ENCODE measurements at places on chromosomes 3 and 15.
A peak's percentile ranks its signal among the peaks of the same experiment; 100 is the strongest.

GRCh38 chr15:41561104-41561776 is 2.2 kb downstream of the TYRO3 start:
- DNase-seq = no peak

GRCh38 chr3:123733341-123733740 is 148.5 kb upstream of the HACD2 start:
- DNase-seq = no peak

DNA sequence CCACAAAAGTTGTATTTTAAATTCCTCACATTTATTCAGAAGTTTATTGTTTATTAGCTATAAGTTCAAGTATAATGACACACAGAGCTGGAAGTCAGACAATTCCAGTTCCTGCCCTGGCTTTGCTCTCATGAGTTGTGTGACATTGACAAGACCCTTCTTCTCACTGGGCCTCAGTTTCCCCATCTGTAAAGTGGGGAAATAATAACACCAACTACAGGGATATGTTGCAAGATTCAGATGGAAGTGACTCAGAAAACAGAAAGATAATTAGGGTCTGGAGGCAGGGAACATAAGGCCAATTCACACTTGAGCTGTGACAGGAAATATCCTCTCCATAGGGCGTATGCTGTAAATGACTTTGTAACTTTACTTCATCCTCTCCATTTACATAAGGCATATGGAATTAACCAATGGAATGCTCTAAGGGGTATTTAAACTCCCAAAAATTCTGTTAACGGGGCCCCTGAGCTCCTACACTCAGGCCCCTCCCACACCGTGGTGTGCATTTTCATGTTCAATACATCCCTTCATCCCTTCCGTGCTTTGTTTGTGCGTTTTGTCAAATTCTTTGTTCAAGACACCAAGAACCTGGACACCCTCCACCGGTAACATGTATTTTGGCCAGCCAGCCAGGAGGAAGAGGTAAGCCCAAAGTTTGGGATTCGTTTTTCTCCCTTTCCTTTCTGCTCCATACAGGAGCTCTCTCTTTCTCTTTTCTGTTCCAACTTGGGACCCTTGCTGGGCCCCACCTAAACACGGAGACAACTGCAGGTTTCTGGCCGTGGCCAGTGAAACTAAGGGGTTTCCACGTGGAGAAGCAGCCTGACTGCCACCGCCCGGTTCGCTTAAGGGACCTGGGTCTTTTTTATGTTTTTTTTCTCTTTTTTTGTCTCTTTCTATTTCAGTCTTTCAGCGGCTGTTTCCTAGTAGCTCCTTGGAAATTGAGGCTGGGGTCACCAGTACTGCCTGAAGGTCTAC is 16.9 kb downstream of the CYP11A1 start:
- DNase-seq = no peak

GRCh38 chr15:75666823-75667501 is 19.2 kb downstream of the SNX33 start:
- DNase-seq = peak; percentile 94

GRCh38 chr3:144259267-144259666 is 287.6 kb downstream of the DIPK2A start:
- DNase-seq = peak; percentile 38

DNA sequence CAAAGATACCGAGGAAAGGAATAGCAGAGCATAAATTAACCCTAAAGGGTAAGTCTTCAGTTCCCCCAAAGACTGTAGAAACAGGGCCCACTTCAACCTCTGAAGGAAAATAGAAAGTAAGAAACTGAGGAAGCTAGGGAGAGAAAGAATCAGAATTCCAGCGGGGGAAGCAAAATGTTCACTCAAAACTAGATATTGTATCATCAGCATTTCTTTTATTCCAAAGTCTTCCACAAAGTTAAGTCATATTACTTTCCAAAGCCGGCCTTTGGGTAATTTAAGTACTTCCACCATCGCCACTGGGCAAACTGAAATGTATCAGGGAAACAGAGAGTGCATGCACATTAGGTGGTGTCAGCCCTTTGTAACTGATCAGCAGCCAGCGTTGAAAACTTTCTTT is 88.3 kb downstream of the RSL24D1 start:
- no peak for DNase-seq

DNA sequence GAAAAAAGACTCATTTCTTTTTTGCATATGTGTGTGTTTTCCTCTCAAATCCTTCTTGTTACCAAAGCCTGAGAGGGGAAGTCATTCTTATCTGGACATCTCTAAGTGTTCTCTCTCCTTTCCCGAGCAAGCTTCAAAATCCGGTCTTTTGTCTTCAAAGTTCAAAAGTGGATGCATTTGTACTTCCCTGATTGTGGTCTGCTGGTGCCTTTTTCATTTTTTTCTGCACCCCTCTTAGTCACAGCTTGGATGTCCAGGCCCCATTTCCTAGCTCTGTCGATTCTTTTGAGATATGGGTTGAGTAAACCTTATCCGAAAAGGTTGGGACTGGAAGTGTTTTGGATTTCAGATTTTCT is 34.8 kb downstream of the EHD4 start:
- no peak for DNase-seq

GRCh38 chr3:170982733-170983132 is 43.8 kb downstream of the SLC2A2 start:
- no peak for DNase-seq

DNA sequence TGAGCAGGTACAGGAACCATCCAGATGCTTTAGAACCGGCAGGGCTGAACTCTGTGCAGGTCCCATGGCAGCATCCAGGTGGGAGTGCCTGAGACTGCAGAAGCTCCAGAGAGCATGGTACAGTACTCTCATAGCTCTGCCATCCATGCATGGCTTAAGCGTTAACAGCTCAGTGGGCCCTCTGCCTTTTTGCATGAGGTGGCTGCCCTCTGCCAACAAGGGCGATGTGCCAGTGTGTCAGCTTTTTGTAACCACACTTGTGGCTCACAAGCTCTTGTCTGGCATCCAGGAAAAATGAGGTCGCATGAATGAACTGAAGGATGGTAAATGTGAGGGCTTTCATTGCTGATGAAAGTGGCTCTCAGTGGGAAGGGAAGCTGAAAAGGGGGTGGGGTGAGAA is 950.1 kb downstream of the DIPK2A start:
- no peak for DNase-seq

DNA sequence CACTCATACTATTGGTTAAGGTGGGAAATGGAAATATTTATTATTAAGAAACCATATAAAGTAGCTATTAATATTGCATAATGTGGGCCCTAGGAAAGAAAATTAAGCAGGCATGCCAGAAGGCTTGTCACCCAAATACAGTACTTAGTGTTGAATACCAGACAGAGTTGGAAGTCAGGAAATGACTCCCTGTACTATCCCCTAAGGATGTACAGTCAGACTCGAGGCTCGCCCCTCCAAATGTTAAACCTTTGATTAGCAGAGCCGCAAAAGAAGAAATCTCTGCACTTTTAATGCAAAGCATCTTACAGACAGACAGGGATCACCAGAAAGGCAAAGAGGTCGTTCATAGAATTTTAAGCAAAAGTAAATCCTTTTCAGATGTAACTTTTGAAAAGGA is 11.3 kb upstream of the RBSN start:
- no peak for DNase-seq

DNA sequence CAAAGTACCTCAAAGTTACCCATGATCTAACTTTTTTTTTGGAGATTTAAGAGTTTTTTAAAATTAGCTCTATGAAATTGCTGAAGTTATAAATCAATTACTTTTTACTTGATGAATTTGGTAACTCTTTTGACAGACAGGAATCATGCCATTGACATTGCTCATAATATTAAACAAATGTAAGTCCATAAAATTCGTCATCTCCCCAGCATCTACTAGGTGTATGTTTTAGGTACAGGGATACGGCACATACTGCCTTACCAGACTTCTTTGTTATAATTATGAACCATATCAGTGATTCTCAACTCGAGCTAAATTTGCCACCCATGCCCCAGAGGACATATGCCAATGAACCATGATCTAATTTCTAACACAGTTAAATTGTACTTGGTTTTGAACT is 247.5 kb upstream of the TGFBR2 start:
- DNase-seq = no peak

- DNase-seq = no peak
Measured at GRCh38 chr15:95857758-95858157, 472.7 kb upstream of the NR2F2 start.

DNA sequence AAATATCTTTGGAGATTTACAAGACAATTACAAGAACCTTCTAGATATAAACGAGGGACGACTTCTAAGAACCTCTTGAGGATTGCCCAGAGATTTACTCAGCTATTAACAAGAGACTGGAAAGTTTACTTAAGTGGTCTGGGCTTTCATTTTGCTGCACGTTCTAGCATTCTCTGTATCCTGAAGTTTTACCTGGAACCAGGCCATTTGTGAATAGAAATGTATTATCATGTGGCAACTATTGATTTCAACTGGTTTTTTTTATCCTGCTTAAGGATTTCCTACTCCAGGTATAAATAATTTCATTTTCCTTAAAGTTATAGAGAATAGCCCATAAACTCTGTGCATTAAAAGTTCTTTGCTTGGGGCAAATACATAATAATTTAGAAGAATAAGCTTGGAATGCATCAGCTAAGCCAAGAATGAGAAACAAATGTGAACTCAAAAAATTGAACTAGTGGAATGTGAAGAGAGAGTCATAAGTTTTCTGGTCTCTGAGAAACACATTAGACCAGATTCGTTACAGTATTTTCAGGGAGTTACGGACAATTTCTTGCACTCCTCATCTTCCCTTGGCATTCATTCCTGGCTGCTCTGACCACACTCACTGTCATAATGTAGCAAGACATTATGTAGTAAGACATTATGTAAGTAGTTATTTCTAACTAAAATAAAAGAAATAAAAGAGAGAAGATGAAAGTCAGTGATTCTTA is 1.3 kb downstream of the AQP9 start:
- DNase-seq = no peak

GRCh38 chr15:44620081-44620480 is 43.4 kb downstream of the SPG11 start:
- DNase-seq = no peak

DNA sequence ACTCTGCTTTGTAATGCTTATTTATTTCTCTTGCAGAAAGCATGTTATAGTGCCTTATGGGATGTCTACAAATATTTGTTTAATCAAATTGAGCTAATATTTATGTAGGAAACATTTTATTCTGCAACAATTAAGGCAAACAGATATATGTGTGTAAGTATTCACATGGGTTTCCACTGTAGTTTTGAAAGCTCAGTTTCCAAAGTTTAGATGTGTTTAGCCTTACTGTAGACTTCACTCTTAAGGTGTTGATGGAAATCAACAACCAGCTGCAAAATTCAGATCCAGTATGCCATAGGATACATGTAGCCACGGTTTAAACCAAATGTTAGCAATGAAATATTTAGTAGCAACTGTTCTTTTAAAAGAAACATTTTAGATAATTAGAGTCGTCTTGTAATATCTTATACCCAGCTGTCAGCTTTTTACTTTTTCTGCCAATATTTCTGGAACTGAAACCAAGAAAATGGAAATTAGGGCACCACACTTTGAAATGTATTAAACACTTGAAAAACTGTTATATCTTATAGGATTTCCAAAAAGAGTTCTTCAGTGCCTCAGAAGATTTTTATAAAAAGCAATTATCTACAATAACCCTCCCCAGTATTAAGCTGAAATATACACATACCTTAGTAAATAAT is 18.5 kb downstream of the PIK3CA start:
- DNase-seq = no peak

- DNase-seq = peak; percentile 97
Measured at GRCh38 chr3:197854596-197855343, 63.7 kb downstream of the LRCH3 start.

GRCh38 chr3:46372492-46373359 is 2.0 kb downstream of the CCR5 start:
- DNase-seq = peak; percentile 1

DNA sequence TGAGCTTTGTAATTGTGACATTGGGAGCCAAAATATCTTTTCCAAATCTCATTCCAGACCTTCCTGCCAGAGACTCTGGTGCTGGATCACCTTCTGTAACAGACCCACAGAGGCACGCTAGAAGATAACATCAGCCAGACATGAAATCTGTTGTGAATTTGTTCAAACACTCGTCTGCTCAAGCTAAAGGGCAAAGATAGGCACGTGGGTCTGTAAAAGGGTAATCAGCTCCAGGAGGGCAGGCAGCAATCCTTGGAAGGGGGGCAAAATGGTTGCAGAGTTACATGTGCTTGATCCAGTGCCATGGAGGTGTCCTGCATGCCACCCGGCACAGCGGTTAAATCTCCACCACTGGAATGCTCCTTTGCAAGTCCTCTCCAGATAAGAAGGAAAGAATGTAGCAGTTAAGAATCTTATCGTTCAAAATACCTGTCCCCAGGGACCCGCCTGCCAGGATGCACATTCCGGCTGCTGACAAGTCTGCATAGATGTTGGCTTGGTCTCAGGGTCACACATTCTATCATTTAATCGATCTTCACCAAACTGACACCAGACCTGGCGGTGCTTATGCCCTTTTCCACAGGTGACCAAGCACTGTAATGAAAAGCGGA is 74.8 kb downstream of the ADAMTS9 start:
- DNase-seq = no peak

DNA sequence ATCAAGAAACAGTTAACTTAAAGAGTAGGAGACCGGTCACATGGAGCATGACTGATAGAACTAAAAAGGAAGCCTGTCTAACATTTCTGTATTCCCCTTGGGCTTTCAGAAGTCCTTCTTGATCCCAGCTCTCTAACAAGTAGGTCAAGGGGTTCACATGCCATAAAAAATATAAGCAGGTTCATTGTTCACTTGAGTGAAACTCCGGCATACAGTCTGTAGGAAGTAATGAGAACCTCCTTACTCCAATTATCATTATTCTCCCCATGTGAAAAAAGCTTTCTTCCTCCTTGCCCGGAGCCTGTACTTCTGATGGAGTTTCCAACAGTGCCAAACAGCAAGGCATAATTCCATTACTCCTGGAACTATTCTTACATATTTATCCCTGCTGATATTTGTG is 242.8 kb upstream of the CNTN4 start:
- DNase-seq = no peak

- DNase-seq = no peak
Measured at GRCh38 chr15:76575274-76575673, 238.7 kb downstream of the ISL2 start.

- no peak for DNase-seq
Measured at GRCh38 chr15:94255540-94255939, 24.2 kb downstream of the MCTP2 start.

GRCh38 chr3:164533275-164533674 is 545.0 kb downstream of the SI start:
- DNase-seq = no peak

GRCh38 chr15:74482661-74483060 is 21.7 kb upstream of the UBL7 start:
- DNase-seq = no peak

- no peak for DNase-seq
Measured at GRCh38 chr3:77247061-77247460, 207.2 kb downstream of the ROBO2 start.

All from astrocyte of the cerebellum (primary cell).